DND-41 (cell line): ENCODE measurements at places on chromosomes 11 and 22.

DNA sequence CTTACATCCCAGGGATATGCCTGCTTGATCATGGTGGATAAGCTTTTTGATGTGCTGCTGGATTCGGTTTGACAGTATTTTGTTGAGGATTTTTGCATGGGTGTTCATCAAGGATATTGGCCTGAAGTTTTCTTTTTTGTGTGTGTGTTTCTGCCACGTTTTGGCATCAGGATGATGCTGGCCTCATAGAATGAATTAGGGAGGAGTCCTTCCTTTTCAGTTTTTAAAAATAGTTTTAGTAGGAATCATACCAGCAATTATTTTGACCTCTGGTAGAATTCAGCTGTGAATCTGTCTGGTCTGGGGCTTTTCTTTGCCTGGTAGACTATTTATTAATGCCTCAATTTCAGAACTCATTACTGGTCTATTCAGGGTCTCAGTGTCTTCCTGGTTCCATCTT lies 362.4 kb downstream of the JRKL start:
- no peaks in the 10 kb centered on the region for H3K27me3 ChIP-seq
- no peak overlapping the region for H3K4me3 ChIP-seq
- DNase-seq = no peak
- H3K36me3 ChIP-seq = no peaks in the 10 kb centered on the region
- no peaks in the 10 kb centered on the region for H3K4me1 ChIP-seq

GRCh38 chr11:60783141-60783484 lies 2.0 kb upstream of the MS4A10 start:
- no peaks in the 10 kb centered on the region for H3K4me1 ChIP-seq
- no peak overlapping the region for H3K27ac ChIP-seq
- H3K27me3 ChIP-seq = no peaks in the 10 kb centered on the region
- no peak for DNase-seq
- no peaks in the 10 kb centered on the region for H3K36me3 ChIP-seq

GRCh38 chr11:84310268-84310667 lies 1024.1 kb upstream of the CCDC90B start:
- DNase-seq = no peak
- no peak overlapping the region for H3K4me3 ChIP-seq
- no peak overlapping the region for H3K27ac ChIP-seq
- no peaks in the 10 kb centered on the region for H3K27me3 ChIP-seq

- H3K36me3 ChIP-seq = peaks cover 29% of the 10 kb centered on the region; the same call in 1 of the 2 replicates
- H3K27ac ChIP-seq = no peak overlapping the region
- H3K27me3 ChIP-seq = no peaks in the 10 kb centered on the region
- H3K4me3 ChIP-seq = no peak overlapping the region
- peak; percentile 58 for DNase-seq
Observed at GRCh38 chr11:71977743-71978418, 20.8 kb upstream of the IL18BP start.

- no peak overlapping the region for H3K27ac ChIP-seq
- no peaks in the 10 kb centered on the region for H3K4me1 ChIP-seq
- H3K27me3 ChIP-seq = no peaks in the 10 kb centered on the region
- no peaks in the 10 kb centered on the region for H3K36me3 ChIP-seq
Observed at GRCh38 chr11:105856954-105857353, 165.1 kb downstream of the MSANTD4 start.

GRCh38 chr11:101835506-101836063 lies 79.2 kb upstream of the CEP126 start:
- H3K27ac ChIP-seq = no peak overlapping the region
- H3K4me1 ChIP-seq = no peaks in the 10 kb centered on the region
- H3K36me3 ChIP-seq = no peaks in the 10 kb centered on the region
- DNase-seq = no peak

DNA sequence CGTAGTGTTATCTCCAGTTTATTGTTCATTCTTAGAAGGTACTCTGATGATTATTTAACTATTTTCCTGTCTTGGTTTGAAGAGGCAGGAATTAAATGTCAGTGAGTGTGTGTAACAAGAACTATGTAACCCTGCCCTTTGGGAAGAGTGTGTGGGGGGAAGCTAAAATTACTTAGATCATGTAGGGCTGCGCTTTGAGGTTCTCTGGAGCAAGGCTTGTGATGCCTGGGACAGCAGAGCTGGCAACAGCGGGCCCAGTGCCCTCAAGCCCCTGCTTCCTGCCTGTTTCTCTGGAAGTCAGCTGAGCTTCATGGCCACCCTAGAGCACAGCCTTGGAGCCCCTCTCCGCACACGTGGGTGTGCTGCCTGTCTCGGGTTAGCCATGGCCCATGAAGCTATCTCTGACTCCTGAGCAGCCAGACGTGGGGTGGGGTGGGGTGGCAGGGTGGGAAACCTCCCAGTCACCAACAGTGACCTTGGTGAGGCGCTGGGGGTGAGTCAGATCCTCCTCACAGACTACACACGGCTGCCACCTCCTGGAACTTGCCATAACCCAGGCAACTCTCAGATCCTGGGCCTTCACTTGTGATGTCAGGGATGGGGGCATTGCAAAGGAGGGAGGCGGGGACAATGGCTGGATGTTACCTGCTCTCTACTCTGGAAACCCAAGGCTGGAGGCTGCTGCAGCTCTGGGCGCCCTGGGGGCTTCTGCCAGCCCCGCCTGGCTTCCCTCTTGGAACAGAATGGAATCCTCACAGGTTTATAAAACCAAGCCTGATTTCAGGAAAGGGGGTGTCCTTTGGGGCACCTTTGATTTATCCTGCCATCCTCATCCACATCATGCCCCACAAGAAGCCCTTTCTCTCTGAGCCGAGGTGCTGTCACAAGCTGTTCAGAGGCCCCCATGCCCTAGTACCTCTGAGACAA lies 88.6 kb downstream of the SNX19 start:
- H3K36me3 ChIP-seq = no peaks in the 10 kb centered on the region
- H3K27me3 ChIP-seq = peaks cover 10% of the 10 kb centered on the region
- H3K4me3 ChIP-seq = no peak overlapping the region
- no peak overlapping the region for H3K27ac ChIP-seq
- no peaks in the 10 kb centered on the region for H3K4me1 ChIP-seq

- DNase-seq = no peak
- H3K27ac ChIP-seq = no peak overlapping the region
- H3K27me3 ChIP-seq = no peaks in the 10 kb centered on the region
- H3K4me3 ChIP-seq = no peak overlapping the region
Observed at GRCh38 chr22:46948411-46949144, 186.1 kb downstream of the TBC1D22A start.

GRCh38 chr11:119617340-119617713 lies 111.7 kb downstream of the NECTIN1 start:
- no peak for DNase-seq
- no peak overlapping the region for H3K27ac ChIP-seq
- no peak overlapping the region for H3K4me3 ChIP-seq
- H3K4me1 ChIP-seq = no peaks in the 10 kb centered on the region
- no peaks in the 10 kb centered on the region for H3K36me3 ChIP-seq

DNA sequence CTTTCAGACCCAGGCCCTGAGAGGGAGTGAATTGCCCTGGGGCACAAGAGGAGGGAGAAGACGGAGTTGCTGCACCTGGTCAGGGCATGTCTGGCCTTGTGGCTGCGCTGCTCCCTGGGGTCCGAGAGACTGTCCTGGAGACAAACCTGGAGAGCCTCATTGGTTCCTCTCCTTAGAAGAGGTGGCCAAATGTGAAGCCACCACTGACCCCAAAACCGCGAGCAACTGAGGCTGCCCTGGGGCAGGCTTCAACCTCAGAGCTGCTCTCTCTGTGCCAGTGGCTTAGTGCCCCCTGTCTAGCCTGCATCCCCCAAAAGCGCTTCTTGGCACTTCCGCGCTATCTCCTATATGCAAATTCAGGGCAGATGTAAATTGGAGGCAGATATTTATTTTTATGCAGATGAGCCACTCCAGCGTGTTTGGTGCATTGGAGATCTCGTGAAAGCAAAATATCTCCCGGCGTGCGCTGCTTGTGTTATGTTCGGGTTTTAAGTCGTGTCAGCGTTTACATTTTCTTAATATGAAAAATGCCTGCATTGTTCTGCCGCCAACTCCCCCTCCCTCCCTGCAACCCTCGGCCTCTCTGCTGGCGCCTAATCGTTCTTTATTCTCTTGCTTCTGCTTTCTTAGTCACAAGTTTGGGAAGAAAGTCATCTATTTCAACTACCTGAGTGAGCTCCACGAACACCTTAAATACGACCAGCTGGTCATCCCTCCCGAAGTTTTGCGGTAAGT lies 69.5 kb downstream of the ARHGAP8 start:
- H3K36me3 ChIP-seq = no peaks in the 10 kb centered on the region
- DNase-seq = no peak
- H3K27ac ChIP-seq = no peak overlapping the region
- no peak overlapping the region for H3K4me3 ChIP-seq

- H3K27ac ChIP-seq = no peak overlapping the region
- H3K4me3 ChIP-seq = no peak overlapping the region
- H3K27me3 ChIP-seq = no peaks in the 10 kb centered on the region
- no peak for DNase-seq
- no peaks in the 10 kb centered on the region for H3K4me1 ChIP-seq
Observed at GRCh38 chr11:69773626-69774353, 1.4 kb downstream of the FGF4 start.

DNA sequence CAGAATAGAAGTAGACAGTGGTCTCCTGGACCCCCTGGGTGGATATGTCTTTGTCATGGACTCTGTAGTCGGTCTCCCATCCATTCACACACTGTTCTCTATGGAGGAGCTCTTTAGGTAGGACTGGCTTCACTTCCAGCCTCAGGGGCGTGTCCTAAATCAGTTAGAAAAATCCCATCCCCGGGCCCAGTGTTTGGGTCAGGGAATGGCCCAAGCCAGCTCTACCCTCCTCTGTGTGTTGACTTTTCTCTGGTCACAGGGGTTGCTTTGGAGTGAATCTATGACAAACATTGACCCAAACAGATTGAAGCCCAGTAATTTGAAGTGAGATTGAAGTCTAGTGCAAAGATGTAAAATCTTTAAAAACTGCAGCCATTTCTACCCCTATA lies 34.0 kb downstream of the WEE1 start:
- no peak for DNase-seq
- no peaks in the 10 kb centered on the region for H3K27me3 ChIP-seq
- H3K36me3 ChIP-seq = no peaks in the 10 kb centered on the region
- H3K27ac ChIP-seq = no peak overlapping the region
- peaks cover 21% of the 10 kb centered on the region for H3K4me1 ChIP-seq
- H3K4me3 ChIP-seq = no peak overlapping the region

DNA sequence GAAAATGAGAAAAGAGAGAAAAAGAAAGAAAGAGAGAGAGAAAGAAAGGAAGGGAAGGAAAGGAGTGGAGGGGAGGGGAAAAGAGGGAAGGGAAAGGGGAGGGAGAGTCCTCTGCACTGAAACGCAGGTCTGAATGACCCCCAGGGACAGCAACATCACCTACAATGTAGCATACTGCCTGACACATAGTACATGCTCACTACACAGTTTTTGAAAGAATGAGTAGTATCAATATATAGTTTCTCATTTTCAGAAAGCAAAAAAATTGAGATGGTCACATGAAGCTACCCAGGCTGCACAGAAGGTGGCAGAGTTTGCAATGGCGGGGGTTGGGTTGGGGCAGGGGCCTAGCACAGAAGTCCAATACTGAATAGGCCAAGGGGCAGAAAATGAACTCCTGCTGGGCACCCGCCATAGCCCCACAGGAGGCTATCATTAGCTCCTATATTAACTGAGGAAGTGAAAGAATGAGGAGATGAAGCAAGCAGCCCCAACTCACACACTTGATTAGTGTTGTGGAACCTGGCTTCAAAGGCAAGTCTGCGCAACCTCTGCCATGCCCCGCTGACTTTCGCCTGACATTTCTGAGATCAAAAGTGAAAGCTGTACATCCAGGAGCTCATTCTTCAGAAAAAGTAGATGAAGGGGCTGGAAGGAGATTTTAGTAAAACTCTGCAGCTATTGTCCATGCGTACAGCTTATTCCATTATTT lies 241.2 kb upstream of the SYN3 start:
- H3K4me3 ChIP-seq = no peak overlapping the region
- H3K4me1 ChIP-seq = no peaks in the 10 kb centered on the region
- H3K27me3 ChIP-seq = no peaks in the 10 kb centered on the region

- H3K4me3 ChIP-seq = no peak overlapping the region
- DNase-seq = no peak
- H3K36me3 ChIP-seq = no peaks in the 10 kb centered on the region
- no peak overlapping the region for H3K27ac ChIP-seq
- H3K4me1 ChIP-seq = no peaks in the 10 kb centered on the region
- no peaks in the 10 kb centered on the region for H3K27me3 ChIP-seq
Observed at GRCh38 chr22:47586038-47586437, 823.6 kb downstream of the TBC1D22A start.

DNA sequence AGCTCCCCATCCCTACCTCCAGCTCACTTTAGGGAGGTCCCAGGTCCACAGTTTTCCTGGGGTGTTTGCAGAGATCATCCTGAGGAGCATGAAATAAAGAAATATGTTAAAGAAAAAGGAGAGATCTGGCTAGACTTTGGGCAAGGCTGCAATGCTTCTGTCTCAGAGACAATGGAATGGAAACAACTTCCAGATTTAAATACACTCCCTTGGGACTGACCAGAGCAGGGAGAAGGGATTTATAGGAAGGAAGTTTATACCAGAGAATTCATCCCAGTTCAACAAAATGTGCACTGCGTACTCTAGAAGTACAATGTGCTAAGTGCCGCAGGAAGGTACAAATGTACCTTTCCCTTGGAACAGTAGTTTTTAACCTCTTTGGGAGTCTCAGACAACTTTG lies 40.4 kb downstream of the ETS1 start:
- no peak overlapping the region for H3K4me3 ChIP-seq
- no peaks in the 10 kb centered on the region for H3K27me3 ChIP-seq
- DNase-seq = no peak
- H3K4me1 ChIP-seq = peaks cover 9% of the 10 kb centered on the region

DNA sequence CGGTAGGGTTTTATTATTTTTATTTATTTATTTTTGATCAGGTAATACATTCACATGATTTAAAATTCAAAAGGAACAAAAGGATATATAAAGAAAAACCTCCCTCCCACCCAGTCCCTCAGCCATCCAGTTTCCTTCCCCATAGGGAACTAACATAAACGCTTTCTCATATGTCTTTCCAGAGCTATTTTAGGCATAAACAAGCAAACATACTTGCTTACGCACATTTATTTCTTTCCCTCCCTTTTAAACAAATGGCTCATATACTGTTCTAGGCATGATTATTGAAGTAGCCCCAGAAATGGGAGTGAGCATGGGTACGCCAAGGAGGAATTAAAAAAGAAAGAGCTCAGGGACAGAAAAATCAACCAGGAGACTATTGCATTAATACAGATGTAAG lies 63.7 kb downstream of the LIF start:
- DNase-seq = no peak
- no peaks in the 10 kb centered on the region for H3K36me3 ChIP-seq
- H3K4me3 ChIP-seq = no peak overlapping the region

DNA sequence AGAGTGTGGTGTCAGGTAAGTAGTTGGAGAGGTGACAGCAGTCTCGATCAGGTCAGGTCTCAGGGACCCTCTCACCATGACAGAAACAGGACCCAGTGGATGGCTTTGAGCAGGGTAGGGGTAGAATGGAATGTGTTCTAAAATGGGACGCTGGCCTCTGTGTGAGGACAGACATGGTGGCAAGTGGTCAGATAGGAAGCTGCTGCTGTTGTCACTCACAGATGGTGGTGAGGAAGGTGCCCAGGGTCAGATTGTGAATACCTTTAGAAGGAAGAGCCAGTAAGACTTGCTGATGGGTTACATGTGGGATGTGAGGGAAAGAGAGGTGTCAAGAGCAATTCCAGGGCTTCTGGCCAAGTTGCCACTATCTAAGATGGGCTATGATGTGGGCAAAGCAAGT lies 596.3 kb downstream of the NTM start:
- no peaks in the 10 kb centered on the region for H3K36me3 ChIP-seq
- H3K27ac ChIP-seq = no peak overlapping the region
- peaks cover 4% of the 10 kb centered on the region for H3K27me3 ChIP-seq
